Activated effector memory CD4-positive, alpha-beta T cell treated with Interleukin-2 at 50 U/mL for 16 hours (primary cell): ENCODE measurements at places on chromosomes 12 and 14.

- DNase-seq, result no peak
These were observed 26.4 kb upstream of the NOS1 start for GRCh38 chr12:117387832-117388231.

GRCh38 chr12:100399095-100399494 lies 42.2 kb downstream of the SLC17A8 start:
- no peak for DNase-seq

DNA sequence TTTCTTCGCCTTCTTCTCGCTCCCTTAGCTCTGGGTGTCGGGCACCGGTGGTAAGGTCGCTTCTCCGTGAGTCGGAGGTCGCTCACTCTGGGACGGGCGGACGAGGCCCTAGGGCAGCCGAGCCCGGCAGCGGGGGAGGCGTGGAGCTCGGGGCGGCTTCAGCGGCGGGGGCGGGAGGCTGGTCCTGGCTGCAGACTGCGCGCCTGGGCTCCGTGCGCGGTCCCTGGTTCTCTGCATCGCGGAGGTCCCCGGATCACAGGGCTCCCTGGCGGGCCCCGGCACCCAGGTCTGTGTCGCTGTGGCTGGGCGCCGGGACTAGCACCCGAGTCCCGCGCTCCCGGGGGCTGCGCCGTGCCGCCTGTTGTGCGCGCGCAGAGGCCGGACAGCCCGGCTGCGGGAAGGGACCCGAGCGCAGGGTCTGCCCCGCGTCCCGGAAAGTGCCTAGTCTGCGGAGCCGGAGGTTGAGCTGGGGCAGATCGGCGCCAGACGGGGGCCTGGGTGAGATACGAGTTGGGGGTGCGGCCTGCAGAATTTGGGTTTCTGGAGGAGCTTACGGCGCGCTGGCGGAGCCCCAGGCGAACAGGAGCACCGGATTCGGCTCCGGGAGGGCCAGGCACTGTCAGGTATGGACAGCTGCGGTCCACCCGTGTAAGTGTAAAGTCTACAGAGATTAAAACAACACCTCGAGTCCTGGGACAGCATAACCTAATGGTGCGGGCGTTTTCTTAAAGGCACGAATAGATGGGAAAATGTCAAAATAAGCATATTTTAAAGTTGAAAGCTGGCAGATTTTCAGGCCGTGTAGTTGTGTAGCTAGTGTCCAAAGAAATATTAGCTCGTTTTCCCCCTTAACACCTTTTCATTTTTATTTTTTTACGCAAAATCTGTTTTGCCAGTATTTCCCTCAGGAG lies 713 bp downstream of the FRMD6 start:
- no peak for DNase-seq

- no peak for DNase-seq
These were observed 52.0 kb downstream of the PEX5 start for GRCh38 chr12:7241404-7242005.
